ENCODE measurements at places on chromosomes 2 and 18.

DNA sequence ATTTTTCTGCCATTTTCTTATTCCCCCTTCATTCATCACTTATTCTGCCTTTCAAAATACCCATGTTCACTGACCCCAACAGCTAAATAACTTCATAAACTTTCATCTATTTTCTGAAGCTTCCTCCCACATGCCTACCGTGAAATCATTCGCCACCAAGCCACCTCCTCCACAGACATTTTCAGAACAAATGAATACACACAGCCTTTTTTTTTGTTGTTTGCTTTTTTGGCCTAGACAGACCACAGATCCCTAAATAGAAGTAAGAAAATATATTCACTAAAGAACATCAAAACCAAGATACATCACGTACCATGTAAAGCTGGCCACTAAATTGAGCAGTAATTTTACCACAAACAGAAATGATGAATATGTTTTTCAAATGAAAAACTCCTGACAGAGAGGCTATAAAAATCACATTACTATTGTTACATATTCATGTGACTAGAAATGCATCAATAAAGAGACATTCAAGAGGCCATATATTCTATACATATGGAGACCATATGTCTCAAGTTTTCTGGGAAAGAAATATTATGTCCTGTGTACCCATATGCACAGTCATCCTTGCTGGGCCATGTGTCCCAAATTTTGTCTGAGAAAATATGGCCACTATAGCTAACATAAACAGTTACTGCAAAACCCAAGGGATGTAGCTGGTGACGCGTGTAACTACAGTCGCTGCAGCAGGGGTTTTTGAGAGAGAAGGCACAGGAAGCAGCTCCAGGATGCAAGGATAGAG lies 200.3 kb downstream of the FBXO15 start:
- DNase-seq: no peak

DNA sequence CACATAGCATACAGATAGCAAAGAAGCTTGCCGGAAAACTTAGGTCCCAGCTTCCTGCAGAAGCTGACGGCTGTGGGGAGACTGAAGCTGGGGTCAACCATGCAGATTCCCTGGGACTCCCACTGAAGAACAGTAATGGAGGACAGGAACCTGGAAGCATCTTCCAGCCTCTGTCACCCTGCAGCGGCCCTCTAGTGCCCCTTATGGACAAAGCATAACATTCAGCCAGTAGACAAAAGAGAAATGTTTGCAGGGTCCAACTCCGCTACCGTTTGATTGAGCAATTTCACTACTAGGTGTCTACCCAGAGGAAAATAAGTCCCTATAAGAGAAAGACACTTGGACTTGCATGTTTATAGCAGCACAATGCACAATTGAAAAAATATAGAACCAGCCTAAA lies 460.6 kb downstream of the CNTNAP5 start:
- no peak for DNase-seq

- DNase-seq: no peak
Measured at GRCh38 chr18:40075616-40076015, 1879.4 kb upstream of the PIK3C3 start.

- DNase-seq: no peak
Measured at GRCh38 chr2:102717308-102718018, 44.4 kb upstream of the TMEM182 start.

GRCh38 chr2:206198677-206199076 lies 39.0 kb downstream of the EEF1B2 start:
- no peak for DNase-seq

GRCh38 chr18:55319459-55320193 lies 268.4 kb downstream of the TCF4 start:
- no peak for DNase-seq

- no peak for DNase-seq
Measured at GRCh38 chr2:178306352-178307073, 112.2 kb downstream of the OSBPL6 start.

- DNase-seq: no peak
Measured at GRCh38 chr18:57942493-57942892, 101.5 kb upstream of the NEDD4L start.

- DNase-seq: no peak
Measured at GRCh38 chr2:100107440-100107839, 35.0 kb downstream of the AFF3 start.

- DNase-seq: no peak
Measured at GRCh38 chr2:175161-175786, 88.6 kb downstream of the SH3YL1 start.

DNA sequence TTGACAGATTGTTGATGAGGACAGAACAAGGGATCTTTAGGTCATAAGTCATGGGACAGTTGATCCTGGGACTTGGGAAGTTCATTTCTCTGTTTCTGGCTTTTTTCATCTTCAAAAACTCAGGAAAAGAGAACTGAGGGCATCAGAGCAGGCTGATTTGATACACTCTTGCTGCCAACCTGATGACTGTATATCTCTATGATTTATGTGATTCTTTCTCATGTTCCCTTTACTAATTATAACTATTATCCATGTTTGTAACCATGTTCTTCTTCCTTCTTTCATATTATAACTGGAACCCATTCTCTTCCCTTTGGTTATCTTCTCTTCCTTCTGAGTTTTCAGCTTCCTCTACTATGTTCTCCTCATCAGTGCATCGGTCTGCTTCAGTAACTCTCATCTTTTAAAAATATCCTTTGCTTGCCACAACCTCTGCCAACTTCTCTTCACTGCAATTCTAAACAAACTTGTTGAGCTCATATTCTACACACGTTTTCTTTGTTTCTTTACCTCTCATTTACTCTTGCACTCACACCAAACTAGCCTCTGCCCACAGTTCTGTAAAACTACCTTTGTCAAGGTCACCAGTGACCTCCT lies 13.5 kb downstream of the RASGRP3 start:
- no peak for DNase-seq

- DNase-seq: no peak
Measured at GRCh38 chr2:191113761-191114160, 37.0 kb downstream of the STAT4 start.

GRCh38 chr18:48545757-48546321 lies 7.0 kb downstream of the CTIF start:
- no peak for DNase-seq

GRCh38 chr2:106866641-106867040 lies 19.3 kb downstream of the ST6GAL2 start:
- no peak for DNase-seq

- DNase-seq: no peak
Measured at GRCh38 chr2:27494944-27495554, at the start of gene FNDC4. Gene FNDC4, minus strand, starts transcription at chr2:27495200. Its CDS starts 521 bp downstream, at chr2:27494679.

DNA sequence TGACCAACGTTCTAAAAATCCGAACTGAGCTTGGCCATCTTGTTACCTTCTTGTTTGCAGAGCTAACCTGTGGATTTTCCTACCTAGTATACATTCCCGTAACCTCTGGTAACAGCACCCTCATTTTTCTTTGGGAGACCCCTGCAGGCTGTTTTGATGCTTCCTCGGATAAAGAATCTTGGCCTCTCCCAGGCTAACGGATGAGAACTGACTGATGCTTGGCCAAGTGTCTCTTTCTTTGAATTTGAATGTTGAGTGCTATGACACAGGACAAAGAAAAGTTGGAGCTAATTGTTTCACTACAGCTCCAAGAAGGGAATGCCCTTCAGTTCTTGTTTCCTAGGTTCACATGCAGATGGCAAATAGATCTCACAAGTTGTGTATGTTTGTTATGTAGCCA lies 19.3 kb upstream of the CAVIN2 start:
- no peak for DNase-seq

GRCh38 chr2:48200620-48201293 lies 294.5 kb upstream of the FBXO11 start:
- DNase-seq: no peak

- DNase-seq: no peak
Measured at GRCh38 chr2:39216346-39217191, 27.2 kb downstream of the CDKL4 start.

GRCh38 chr2:46847726-46848412 lies 67.7 kb downstream of the MCFD2 start:
- DNase-seq: no peak

GRCh38 chr2:70645733-70646419 lies 92.2 kb upstream of the TGFA start:
- no peak for DNase-seq

GRCh38 chr2:189285349-189285748 lies 105.8 kb upstream of the COL5A2 start:
- no peak for DNase-seq

DNA sequence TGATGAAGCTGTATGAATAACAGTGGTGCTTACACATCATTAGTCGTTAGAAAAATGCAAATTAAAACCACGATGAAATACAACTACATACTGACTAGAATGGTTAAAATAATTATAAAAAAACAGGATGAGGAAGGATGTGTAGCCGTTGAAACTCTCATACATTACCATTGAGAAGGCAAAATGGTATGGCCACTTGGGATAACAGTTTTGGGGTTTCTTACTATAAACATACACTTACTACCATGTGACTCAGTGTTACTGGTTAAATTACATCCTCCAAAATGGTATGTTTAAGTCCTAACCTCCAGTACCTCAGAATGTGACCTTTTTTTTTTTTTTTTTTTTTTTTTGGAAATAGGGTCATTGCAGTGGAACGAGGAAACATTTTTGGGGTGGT lies 58.4 kb downstream of the UBE2E3 start:
- DNase-seq: no peak

GRCh38 chr2:68537011-68537410 lies 69.6 kb downstream of the APLF start:
- no peak for DNase-seq

- no peak for DNase-seq
Measured at GRCh38 chr18:68409576-68409975, 305.3 kb downstream of the TMX3 start.

- DNase-seq: no peak
Measured at GRCh38 chr2:72511906-72512305, 313.9 kb downstream of the EXOC6B start.

GRCh38 chr2:183259921-183260320 lies 135.7 kb downstream of the NUP35 start:
- no peak for DNase-seq

- no peak for DNase-seq
Measured at GRCh38 chr2:203238292-203238703, 520 bp upstream of the CYP20A1 start.

DNA sequence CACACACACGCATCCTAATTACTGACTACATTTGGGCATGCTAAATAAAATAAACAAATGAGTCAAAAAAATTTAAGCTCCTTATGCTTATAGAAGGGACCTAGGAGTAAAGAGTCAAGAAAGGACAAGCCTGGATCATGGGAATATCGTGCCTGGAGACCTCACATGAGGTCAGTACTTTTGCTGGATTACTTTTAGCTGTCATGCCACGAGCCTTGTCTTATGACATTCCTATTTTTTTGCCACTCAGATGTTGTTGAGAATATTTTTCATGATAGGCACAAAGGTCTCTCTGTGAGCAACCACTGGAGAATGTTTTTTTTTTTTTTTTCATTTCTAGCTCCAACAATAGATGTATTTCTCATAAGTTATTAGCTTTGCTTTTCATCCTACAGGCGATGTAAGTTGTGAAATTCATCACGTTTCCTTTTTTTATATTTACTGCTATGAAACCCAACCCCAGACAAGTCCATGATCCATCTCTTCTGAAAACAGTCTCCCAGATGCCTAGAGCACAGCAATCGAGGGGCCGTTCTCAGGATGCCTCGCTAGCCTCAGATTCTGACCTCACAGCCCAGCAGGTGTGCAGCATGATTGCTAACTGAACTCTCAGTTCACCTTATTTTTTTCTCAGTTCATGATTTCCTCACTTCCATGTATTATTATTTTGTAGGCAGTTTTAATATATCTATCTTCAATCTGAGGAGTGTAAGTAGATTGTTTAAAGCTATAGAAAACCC lies 464.5 kb downstream of the IRS1 start:
- DNase-seq: no peak

GRCh38 chr2:23385351-23385747 lies 370 bp downstream of the KLHL29 start:
- no peak for DNase-seq
